ENCODE measurements at places on chromosomes 12 and 14. TPM values are rescaled to one million over a fixed set of nuclear protein-coding genes. Genes with fewer than 3 reads are reported as not detected.

GRCh38 chr14:64614805-64615391 lies 65.1 kb downstream of the PPP1R36 start:
- peak; percentile 47 for DNase-seq

GRCh38 chr14:82951171-82951570 lies 1417.5 kb upstream of the SEL1L start:
- no peak for DNase-seq

OTOGL gene
- 0.05 TPM for total RNA-seq

C12orf54 gene
- not detected for total RNA-seq

- DNase-seq: peak; percentile 64
These were observed 111.0 kb downstream of the BEGAIN start for GRCh38 chr14:100476012-100476822.

GRCh38 chr12:54628186-54628846 lies 6.4 kb downstream of the LACRT start:
- DNase-seq: no peak

- no peak for DNase-seq
These were observed 256.2 kb downstream of the DAD1 start for GRCh38 chr14:22332686-22333421.

DNA sequence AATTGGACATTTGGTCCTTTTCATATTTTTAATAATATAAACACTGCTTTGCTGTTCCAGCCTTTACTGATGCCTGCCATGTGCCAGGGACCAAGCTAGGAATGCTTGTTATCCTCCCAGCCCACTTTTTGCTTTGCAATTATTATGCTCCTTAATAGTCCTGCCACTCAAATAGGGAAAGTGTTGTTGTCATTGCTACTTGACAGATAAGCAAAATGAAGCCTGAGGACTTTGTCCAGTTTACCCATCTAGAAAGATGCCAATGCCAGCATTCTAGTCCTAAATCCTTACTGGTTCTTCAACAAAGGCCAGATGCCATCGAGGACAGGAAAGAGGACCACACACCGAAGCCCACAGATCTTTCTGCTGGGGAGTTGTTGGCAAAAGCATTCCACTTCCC lies 246.5 kb downstream of the EMP1 start:
- DNase-seq: no peak

DNA sequence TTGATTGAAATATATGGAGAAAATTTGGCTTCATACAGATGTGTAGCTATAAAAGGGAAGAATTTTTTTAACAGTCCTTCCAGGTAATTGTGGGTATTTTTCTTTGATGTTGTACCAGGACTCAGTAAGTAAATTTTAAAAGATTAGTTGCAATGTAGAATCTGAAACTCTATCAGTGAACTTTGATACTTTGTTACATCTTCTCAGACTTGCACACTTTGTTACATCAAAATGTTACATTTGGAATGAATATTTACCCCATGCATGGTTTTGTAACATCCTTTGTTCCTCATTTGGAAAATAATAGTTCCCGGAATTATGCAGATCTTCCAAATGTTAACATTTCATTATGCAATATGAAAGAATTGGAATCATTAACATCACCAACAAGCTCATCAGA lies 13.8 kb downstream of the MTHFD1 start:
- no peak for DNase-seq

ESR2 gene
- 0.16 TPM for total RNA-seq

RIPK3 gene
- not detected for total RNA-seq

AKAP6 gene
- 130 TPM for total RNA-seq

- no peak for DNase-seq
These were observed 41.8 kb downstream of the TUNAR start for GRCh38 chr14:95918466-95918865.

DNA sequence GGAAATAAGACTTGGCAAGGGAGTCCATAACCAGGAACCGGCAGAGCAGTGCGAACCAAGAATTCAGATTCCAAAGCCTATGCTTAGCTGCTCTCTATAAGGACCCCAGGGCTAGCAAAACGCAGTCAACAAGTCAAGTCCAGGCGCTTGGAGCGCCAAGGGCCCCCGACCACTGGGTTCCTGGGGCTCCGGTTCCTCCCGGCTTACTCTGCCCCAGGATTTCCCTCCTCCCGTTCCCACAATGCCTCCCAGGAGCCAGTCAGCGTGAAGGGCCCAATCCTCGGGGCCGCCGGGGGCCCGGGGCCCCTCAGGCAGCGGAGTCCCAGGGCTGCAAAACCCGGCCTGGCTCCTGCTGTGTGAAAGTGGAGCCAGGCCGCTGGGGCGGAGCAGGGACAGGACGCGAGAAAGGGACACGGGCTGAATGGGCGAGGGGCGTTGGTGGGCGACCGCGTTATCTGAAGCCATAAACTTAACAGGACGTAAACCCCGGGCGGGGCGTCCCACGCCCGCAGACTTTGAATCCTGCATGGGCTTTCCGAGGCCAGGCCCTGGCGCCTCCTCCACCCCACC lies 1.5 kb downstream of the KRT8 start:
- DNase-seq: no peak

DNA sequence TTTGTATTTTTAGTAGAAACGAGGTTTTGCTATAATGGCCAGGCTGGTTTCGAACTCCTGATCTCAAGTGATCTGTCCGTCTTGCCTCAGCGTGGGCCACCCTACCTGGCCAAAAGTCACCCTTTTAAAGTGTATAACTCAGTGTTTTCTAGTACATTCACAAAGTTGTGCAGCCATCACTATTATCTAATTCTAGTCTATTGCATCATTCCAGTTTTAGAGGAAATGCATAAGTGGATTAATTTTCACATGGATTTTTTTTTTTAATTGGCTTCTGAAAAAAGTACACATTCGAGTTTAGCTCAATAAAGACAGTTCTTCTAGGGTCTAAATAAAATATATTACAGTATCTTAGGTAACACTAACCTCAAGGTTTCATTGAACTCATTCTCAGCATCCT lies 3.7 kb downstream of the DEPDC4 start:
- DNase-seq: no peak

DNA sequence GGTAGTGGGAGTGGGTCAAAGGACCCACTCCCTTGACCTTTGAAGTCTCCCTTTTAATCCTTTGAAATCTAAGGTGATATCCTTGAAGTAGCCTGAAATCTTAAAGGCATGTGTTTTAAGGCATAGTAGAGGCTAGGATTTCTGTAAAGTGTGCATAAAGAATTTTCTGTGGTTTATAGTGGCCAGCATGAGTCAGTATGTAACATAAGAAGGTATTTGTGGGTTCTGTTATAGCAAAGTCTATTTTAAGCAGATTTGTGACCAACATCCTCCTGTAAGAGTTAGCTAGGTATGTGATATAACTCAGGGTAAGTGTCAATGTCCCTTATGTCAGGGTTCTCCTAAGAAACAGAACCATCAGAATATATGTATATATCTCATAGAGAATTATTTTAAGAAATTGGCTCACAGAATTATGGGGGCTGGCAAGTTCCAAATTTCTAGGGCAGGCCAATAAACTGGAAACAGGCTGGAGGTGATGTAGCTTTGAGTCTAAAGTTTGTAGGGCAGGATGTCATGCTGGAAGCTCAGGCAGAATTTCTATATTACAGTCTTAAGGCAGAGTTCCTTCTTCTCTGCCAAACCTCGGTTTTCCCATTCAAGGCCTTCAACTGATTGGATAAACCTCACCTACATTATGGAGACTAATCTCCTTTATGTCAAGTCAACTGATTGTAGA lies 18.7 kb upstream of the EPYC start:
- DNase-seq: peak; percentile 63

DNA sequence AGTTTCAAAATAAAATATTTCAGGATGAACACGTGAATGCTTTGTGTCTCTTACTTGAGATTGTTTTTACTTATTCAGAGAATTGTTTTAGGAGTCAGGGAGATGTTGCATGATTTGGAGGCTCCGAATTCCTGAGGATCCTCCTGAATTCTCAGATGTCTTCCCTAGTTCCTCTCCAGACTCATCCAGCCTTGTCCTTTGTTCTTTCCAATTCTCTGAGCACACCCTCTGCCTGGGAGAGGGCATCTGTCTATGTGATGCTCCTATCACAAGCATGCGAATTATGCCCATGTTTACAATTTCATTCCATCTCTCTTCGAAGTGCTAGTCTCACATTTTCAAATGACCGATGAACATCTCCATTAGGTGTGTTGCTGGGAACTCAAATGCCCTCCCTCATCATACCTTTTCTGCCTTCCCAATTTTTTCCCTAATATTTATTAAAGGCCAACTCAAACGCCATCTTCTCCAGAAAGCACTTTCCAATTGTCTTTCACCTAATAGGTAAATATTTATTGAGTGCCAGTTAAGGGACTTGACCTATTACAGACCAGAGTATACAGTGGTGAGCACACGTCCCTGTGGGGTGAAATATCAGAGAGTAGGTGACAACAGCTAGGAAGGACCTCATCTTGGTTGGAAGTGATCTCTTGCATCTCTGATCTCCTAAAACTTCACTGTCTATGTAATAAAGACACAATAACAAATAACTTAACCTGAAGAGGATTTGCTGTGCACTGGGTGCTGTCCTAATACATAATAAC lies 64.4 kb downstream of the ARF6 start:
- DNase-seq: peak; percentile 43

GRCh38 chr12:112964067-112964670 lies 14.2 kb upstream of the OAS2 start:
- DNase-seq: no peak

DNA sequence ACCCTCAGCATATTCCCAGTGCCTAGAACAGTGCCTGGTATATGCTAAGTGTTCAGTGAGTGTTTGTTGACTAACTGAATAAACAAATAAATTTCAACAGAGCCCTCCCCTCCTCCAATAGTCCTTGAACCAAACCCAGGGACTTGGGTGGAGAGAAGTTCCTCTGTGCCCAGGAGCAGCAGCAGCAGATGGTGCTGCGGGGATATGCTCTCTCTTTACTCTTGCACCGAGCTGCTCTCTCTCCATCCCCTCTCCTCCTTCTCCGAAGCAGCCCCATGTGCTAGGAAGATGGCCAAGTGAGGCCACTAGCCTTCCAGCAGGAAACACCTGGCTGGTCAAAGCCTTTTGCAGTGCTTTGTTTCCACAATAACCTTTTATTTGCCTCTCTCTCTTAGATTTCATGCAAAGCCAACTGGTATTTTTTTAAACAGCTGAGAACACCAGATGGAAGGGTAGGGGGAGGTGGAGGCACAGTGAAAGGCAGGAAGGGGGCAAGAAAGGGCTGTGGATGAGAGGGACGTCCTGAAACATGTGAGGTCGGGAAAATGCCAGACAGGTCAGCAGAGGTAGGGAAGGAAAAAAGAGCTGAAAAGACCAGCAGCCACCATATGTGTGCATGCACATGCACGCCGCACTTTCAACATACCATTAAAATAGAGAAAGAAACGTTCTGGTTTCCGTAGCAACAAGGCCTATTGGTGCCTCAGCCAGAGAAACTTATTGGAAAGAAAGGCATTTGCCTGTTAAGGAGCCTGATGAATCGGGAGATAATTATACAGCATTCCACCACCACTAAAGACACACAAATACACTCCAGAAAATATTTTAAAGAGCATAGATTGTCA lies 78.9 kb downstream of the EMP1 start:
- no peak for DNase-seq

DNA sequence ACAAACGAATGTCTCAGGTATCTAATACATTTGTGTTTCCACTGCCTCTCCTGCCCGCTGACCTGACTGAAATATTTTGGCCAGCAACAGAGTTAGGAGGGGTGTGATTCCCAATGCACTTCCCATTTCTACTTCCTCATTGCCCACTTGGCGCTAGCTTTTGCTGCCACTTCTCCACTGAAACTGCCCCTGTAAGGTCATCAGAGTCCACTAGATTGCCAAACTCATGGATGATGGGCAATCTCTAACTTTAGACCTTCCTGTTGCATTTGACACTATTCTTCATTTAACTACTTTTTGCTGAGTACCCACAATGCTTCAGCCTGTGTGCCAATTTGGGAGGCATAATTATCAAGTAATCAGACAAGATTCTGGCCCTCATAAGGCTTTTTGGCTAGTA lies 40.8 kb downstream of the GPR65 start:
- DNase-seq: no peak

DNA sequence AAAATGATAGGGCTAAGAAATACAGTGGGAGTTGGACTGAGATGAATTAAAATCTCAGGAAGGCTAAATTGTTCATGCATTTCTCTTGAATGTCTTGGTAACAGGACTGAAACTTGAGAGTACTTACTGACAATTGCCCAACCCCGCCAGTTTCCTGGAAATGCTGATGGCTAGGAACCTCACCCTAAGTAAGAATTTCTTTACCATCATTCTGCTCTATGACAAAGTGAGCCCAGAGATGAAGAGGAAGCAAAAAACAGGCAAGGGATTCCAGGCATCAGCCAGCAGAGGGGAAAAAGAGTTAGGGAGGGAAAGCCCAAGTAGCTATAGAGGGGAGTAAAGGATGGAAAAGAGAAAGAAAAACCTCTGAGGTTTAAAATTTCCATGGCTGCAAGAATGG lies 397.7 kb downstream of the MDGA2 start:
- DNase-seq: no peak

DNA sequence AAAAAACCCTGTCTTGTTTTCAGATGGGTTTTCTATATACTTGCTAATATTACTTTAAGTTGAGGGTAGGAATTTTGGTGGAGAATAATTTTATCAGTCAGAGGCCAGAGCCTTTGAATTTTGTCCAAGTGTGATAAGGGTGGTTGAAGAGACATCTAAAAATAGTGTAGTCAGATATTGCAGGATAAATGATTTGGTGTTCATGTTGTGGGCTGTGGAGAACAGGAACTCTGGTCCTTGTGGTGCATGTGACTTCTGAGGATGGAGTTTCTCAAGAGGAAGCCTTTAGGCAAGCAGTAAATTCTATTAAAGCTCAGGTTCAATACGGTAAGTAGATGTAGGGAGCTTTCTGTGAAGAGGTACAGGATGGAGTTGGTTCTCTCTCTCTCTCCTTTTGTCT lies 2.8 kb downstream of the ADAM21 start:
- peak; percentile 16 for DNase-seq

KRT3 gene
- not detected for total RNA-seq

DNA sequence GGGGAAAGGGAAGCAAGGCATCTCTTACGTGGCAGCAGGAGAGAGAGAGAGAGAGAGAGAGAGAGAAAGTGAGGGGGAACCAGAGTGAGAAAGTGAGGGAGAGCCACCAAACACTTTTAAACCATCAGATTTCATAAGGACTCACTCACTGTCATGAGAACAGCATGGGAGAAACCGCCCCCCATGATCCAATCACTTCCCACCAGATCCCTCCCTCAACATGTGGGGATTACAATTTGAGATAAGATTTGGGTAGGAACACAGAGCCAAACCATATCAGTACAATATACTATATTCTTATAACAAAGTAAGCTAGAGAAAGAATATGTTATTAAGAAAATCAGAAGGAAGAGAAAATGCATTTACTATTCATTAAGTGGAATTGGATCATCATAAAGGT lies 53.7 kb upstream of the PLXNC1 start:
- no peak for DNase-seq
